ENCODE measurements at places on chromosomes 12 and 14. TPM values are rescaled to one million over a fixed set of nuclear protein-coding genes. Genes with fewer than 3 reads are reported as not detected.
A peak's percentile ranks its signal among the peaks of the same experiment; 100 is the strongest.

SIX1 gene
- total RNA-seq = not detected

OTOGL gene
- not detected for total RNA-seq

BTBD7 gene
- 41.2 TPM for total RNA-seq

SELPLG gene
- 1.8 TPM for total RNA-seq

VDR gene
- total RNA-seq = 0.86 TPM

KLHL28 gene
- total RNA-seq = 25.3 TPM

RASSF8 gene
- 0.58 TPM for total RNA-seq

HNRNPC gene
- total RNA-seq = 683 TPM

LLPH gene
- 35.5 TPM for total RNA-seq

NDRG2 gene
- total RNA-seq = 2.1 TPM

PELI2 gene
- 6.1 TPM for total RNA-seq

GRCh38 chr14:91048265-91048664 lies 12.2 kb downstream of the RPS6KA5 start:
- H3K4me1 ChIP-seq = peaks cover 47% of the 10 kb centered on the region
- peaks cover 2% of the 10 kb centered on the region for H3K36me3 ChIP-seq
- no peaks in the 10 kb centered on the region for H3K27me3 ChIP-seq
- no peak overlapping the region for H3K27ac ChIP-seq
- H3K4me3 ChIP-seq = no peak overlapping the region
- DNase-seq = no peak

- DNase-seq = no peak
- H3K27ac ChIP-seq = no peak overlapping the region
- peaks cover 9% of the 10 kb centered on the region for H3K4me1 ChIP-seq
- H3K4me3 ChIP-seq = no peak overlapping the region
- no peaks in the 10 kb centered on the region for H3K27me3 ChIP-seq
Observed at GRCh38 chr14:89673512-89674225, 256.6 kb upstream of the FOXN3 start.

DNA sequence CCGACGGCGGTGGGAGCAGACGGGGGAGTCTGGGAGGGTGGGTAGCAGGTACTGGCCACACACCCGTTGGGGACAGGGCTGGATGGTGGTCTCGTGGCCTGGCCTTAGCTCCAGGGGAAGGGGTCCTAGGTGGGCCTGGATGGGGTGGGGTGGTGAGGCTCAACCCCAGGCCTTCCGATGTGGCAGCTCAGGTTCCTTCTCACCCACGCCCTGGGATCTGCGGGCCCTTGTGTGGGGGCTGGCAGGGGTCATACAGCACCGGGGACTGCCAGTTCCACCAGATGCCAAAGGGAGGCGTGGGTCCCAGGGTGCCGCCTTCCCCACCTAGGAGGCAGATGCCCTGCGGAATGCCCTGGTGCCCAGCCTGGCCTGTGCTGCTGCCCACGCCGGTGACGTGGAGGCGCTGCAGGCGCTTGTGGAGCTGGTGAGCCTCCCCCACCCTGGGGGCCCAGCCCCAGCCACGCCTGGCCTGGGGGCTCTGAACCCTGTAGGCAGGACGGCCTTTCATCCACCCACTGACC lies 21.0 kb downstream of the ASPG start:
- DNase-seq = no peak
- H3K4me3 ChIP-seq = no peak overlapping the region
- no peaks in the 10 kb centered on the region for H3K4me1 ChIP-seq
- no peaks in the 10 kb centered on the region for H3K36me3 ChIP-seq
- H3K27me3 ChIP-seq = peaks cover 2% of the 10 kb centered on the region

DNA sequence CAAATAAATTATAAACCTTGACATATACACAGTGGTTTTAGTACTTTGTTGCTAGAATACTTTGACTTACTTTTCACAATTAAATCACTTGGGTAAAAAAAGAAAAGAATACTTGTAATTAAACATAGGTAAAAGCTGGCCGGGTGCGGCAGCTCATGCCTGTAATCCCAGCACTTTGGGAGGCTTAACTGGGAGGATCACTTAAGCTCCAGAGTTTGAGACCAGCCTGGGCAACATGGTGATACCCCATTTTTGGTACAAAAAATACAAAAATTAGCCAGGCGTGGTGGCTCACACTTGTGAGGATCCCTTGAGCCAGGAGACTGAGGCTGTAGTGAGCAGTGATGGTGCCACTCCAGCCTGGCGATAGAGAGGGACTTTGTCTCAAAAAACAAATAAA lies 7.8 kb downstream of the STX2 start:
- no peak for DNase-seq
- H3K27me3 ChIP-seq = no peaks in the 10 kb centered on the region
- H3K4me1 ChIP-seq = peaks cover 11% of the 10 kb centered on the region
- no peak overlapping the region for H3K4me3 ChIP-seq
- H3K36me3 ChIP-seq = peaks cover 3% of the 10 kb centered on the region
- H3K27ac ChIP-seq = no peak overlapping the region

GRCh38 chr12:15274561-15274967 lies 47.7 kb upstream of the PTPRO start:
- H3K4me3 ChIP-seq = no peak overlapping the region
- no peaks in the 10 kb centered on the region for H3K4me1 ChIP-seq
- H3K27me3 ChIP-seq = peaks cover 10% of the 10 kb centered on the region

GRCh38 chr12:105813201-105813600 lies 325.6 kb downstream of the NUAK1 start:
- H3K27ac ChIP-seq = no peak overlapping the region
- no peak for DNase-seq
- no peaks in the 10 kb centered on the region for H3K36me3 ChIP-seq
- peaks cover 8% of the 10 kb centered on the region for H3K27me3 ChIP-seq

- no peak overlapping the region for H3K27ac ChIP-seq
- H3K4me3 ChIP-seq = no peak overlapping the region
Observed at GRCh38 chr12:9776781-9777180, 16.1 kb upstream of the CD69 start.

- no peaks in the 10 kb centered on the region for H3K36me3 ChIP-seq
- H3K4me3 ChIP-seq = no peak overlapping the region
- DNase-seq = no peak
- H3K4me1 ChIP-seq = peaks cover 41% of the 10 kb centered on the region
Observed at GRCh38 chr12:106757623-106758348, 16.7 kb upstream of the RIC8B start.

DNA sequence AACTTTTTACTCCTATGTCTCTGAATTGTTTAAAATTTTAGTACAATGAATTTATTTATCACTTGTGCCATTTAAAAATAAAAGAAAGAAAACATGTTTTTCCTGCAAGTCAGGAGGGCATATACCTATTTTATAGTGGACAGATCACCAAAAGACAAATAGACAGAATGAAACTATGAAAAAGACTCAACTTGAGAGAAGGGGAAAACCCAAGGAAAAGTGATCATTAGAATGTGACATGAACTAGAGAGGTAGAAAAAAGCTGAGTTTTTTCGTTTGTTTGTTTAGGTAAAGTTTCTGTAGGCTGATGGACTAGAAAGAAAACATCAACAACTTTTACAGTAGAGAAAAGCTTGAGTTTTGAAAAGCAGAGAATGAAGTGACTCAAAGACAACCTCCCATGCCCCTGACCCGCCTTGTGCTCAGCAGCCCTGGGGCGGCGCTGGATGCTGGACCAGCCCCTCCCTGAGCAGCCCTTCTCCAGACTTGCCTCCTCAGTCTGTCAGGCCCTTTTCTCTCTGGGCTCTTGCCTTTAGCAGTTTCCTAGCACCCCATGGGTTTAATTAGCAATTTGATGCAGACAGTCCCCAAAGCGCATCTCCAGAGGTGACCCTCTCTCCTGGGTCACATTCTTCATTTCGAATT lies 95.1 kb upstream of the ARID2 start:
- H3K36me3 ChIP-seq = no peaks in the 10 kb centered on the region
- peaks cover 4% of the 10 kb centered on the region for H3K4me1 ChIP-seq
- no peak for DNase-seq
- H3K4me3 ChIP-seq = no peak overlapping the region
- H3K27me3 ChIP-seq = no peaks in the 10 kb centered on the region
- H3K27ac ChIP-seq = no peak overlapping the region

- no peaks in the 10 kb centered on the region for H3K4me1 ChIP-seq
- no peak for DNase-seq
- H3K36me3 ChIP-seq = peaks cover 89% of the 10 kb centered on the region
- H3K4me3 ChIP-seq = no peak overlapping the region
- H3K27me3 ChIP-seq = no peaks in the 10 kb centered on the region
Observed at GRCh38 chr14:102035914-102036313, 50.9 kb downstream of the HSP90AA1 start.

DNA sequence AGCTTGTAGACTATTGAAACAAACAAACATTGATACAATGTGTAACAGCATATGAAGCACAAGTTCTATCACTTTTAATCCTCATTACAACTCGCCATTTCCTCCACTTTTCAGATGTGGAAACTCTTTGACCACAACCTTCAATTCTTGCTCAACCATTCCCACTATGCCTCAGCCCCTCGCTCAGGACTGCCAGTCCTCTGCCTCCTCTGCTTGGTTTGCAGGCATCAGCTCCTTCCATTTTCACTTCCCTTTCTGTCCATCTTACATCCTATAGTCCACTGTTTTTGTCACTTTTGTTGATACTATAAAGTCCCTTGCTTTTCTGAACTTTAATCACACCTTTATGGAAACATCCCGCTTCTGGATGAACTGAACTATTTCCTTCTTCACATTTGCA lies 28.2 kb upstream of the CD27 start:
- H3K4me3 ChIP-seq = no peak overlapping the region
- H3K4me1 ChIP-seq = peaks cover 7% of the 10 kb centered on the region
- no peak overlapping the region for H3K27ac ChIP-seq
- no peak for DNase-seq

GRCh38 chr12:107642240-107642639 lies 43.4 kb upstream of the PWP1 start:
- DNase-seq = no peak
- H3K27ac ChIP-seq = no peak overlapping the region
- no peaks in the 10 kb centered on the region for H3K27me3 ChIP-seq
- no peaks in the 10 kb centered on the region for H3K36me3 ChIP-seq
- no peak overlapping the region for H3K4me3 ChIP-seq
- H3K4me1 ChIP-seq = no peaks in the 10 kb centered on the region

DNA sequence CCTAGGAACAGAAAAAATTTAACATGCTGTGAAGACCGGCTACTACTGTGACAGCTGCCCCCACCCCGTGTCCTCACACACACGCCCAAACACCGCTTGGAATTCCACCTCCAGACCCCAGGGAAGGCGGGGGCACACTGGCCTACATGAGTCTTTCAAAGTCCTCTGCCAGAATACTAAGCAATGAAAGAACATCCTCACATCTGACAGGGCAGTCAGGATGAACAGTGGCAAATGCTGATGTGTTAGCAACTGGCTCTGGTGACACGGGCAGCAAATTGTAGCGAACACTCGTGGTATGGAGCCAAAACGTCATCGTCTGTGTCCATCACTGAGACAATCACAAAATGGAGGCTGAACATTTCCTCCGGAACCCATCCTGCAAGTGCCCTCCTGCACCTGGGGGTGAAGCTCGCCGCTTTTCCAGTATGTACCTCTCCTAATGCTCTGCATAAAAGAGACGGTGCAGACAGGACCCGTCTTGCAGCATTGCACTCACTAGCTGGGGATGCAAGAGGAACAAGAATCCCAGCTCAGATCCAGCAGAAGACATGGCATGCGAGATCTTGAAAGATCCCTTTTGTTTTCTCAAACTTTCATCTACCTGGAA lies 94.8 kb downstream of the BCL11B start:
- no peak overlapping the region for H3K4me3 ChIP-seq
- no peaks in the 10 kb centered on the region for H3K27me3 ChIP-seq
- H3K36me3 ChIP-seq = no peaks in the 10 kb centered on the region

DNA sequence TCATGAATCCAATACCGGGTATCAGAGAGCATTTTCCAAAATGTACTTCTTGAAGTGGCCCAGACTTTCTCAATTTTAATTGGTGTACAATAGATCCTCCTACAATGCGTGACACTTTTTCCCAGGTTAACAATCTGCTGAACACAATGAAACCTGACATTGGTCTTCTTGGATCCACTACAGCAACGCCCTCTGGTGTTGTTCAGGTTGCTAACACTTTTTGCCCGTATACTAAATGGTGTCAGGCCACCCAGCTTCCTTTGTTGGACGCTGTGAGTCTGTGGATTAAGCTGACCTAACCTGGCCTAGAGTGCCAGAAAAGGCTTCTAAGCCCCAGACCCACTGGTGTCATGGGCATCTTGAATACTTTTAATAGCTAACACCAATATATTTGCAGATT lies 89.2 kb downstream of the KCNK10 start:
- H3K27me3 ChIP-seq = peaks cover 11% of the 10 kb centered on the region
- DNase-seq = no peak
- H3K27ac ChIP-seq = no peak overlapping the region
- H3K4me1 ChIP-seq = no peaks in the 10 kb centered on the region
- H3K36me3 ChIP-seq = no peaks in the 10 kb centered on the region

- H3K27ac ChIP-seq = no peak overlapping the region
- H3K36me3 ChIP-seq = no peaks in the 10 kb centered on the region
- no peak for DNase-seq
Observed at GRCh38 chr12:14836336-14837210, 6.8 kb downstream of the ART4 start.

DNA sequence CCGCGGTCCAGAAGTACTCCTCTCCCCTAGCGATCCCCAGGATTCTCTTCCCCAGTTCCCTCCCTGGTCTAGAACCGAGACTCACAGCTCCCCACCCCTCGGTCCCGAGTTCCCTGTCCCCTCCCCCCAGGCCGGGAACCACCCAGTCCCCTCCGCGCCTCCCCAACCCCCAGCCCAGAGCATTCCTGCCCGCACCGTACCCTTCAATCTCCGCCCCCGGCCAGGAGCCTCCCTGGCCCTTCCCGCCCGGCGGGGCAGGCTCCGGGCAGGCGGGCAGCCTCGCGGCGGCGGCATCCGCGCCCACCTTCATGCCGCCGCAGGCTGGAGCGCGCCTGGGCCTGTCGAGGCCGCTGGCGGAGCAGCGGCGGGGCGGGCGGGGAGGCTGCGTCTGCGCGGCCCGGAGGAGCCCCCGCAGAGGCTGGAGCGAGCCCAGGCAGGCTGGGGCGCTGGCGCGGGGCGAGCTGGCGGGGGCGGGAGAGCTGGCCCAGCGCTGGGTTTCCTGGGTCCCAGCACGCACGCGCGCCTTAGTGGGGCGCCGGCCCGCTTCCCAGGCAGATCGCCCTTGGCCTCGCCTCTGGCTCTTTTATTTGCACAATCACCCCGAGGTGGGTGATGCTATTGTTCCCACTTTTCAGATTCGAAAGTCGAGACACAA lies 22.2 kb upstream of the GPR132 start:
- peaks cover 6% of the 10 kb centered on the region for H3K27me3 ChIP-seq
- H3K27ac ChIP-seq = no peak overlapping the region
- DNase-seq = peak; percentile 35
- peak overlapping the region; percentile 80 for H3K4me3 ChIP-seq

DNA sequence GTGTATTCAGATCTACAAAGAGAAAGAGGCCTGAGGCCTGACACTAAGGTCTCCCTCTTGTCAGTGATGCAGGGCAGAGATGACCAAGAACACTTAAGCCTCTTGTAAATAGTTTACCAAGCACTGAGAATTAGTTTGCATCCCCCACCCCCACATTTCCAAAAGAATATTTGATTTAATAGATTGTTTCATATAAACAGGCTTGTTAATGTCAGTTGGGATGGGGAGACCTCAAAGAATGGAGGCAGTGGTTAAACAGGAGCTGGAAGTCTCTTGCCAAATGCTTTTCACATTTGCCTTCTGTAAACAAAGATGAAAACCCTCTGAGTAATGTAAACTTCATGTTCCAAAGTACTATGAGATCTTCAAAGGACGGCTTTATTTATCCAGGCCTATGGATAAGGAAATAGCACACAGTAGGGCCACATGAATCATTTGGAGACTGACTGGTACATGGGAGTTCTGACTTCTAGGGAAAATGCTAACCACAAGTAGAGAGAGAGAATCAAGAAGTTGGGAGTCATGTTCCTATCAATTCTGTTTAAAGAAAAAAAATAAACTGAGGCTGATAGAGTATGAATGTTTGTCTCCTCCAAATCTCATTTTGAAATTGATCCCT lies 234.7 kb downstream of the ANO2 start:
- H3K36me3 ChIP-seq = no peaks in the 10 kb centered on the region
- no peak for DNase-seq
- H3K27ac ChIP-seq = no peak overlapping the region
- H3K27me3 ChIP-seq = peaks cover 6% of the 10 kb centered on the region
- no peaks in the 10 kb centered on the region for H3K4me1 ChIP-seq
